ENCODE measurements at places on chromosomes 2 and 18. TPM values are rescaled to one million over a fixed set of nuclear protein-coding genes. Genes with fewer than 3 reads are reported as not detected.

NEU4 gene
- 1.1 TPM for total RNA-seq

RUFY4 gene
- not detected for total RNA-seq

GKN1 gene
- total RNA-seq, result not detected

MRPS5 gene
- total RNA-seq, result 50.8 TPM

PIK3C3 gene
- total RNA-seq, result 75.8 TPM
